ENCODE measurements at places on chromosomes 6 and 20. TPM values are rescaled to one million over a fixed set of nuclear protein-coding genes. Genes with fewer than 3 reads are reported as not detected.

The KHDC1 gene
- total RNA-seq: 3.3 TPM

The CABLES2 gene
- 8.8 TPM for total RNA-seq

The FOXF2 gene
- 4.6 TPM for total RNA-seq

The HLA-DPA1 gene
- not detected for total RNA-seq

The SMOC2 gene
- 0.22 TPM for total RNA-seq
